ENCODE measurements at places on chromosomes 12 and 14.

DNA sequence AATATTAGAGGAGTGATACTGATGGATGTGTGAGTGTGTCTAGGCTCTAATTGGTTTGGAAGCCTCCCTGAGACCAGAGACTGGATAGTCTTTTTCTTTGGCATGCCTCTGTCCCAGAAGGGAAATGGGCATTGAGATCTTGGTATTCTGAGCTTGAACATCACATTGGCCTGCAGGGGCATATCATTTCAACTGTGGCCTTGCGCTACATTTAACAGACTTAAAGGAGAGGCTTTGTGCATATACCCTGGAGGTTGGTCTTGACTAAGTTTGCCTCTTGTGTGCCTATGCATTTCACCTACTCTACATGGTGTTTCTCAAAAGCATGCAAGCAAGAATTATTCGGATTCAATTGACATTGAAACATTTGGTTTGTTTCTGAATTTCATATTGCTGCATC, 185.4 kb downstream of the TMTC2 start:
- DNase-seq: no peak

GRCh38 chr14:87461704-87462103, 531.3 kb downstream of the GALC start:
- peak; percentile 11 for DNase-seq

DNA sequence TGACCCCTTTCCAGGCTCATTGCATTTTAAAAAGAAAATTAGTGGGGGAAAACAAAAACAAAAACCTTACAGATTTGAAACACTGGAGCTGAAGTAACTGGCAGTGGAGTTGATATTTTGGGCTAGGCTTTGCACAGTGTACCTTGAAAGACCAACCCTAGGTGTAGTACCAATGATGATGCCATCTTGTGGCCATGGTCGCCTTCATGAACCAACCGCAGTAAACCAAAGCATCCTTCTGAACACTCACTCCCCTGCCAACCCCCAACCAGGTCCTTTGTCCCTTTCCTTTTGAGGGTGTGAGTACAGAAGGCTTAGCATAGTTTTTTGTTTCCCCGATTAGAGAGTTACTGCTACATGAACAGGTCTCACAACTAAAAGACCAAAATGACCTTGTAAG, 5.9 kb downstream of the TOMM20L start:
- peak; percentile 8 for DNase-seq

GRCh38 chr14:105026802-105027563, 6.1 kb upstream of the CDCA4 start:
- no peak for DNase-seq

- no peak for DNase-seq
Observed at GRCh38 chr12:111275308-111275707, 93.6 kb downstream of the PHETA1 start.

- no peak for DNase-seq
Observed at GRCh38 chr12:123813349-123813748, 51.2 kb downstream of the DNAH10 start.

- DNase-seq: peak; percentile 59
Observed at GRCh38 chr14:95234426-95234825, 77.1 kb upstream of the DICER1 start.

GRCh38 chr14:83019744-83020414, 1486.2 kb upstream of the SEL1L start:
- no peak for DNase-seq

DNA sequence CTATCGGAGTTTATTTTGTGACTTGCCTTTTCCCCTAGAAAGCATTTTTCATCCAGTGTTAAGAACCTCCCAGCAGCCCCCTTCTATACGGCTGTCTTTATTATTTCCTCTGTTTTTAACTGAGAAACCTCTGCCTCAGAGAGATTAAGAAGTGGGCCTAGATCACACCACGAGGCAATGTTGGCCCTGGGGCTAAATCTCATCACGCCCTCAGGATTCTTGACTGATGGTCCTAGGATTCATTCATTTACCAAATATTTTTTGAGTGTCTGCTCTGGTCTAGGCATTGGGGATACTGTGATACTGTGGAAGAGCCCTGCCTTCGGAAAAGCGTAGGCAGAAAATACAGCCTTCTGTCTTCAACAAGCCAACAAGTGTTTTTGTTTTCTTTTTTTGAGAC, 42.1 kb downstream of the C14orf132 start:
- no peak for DNase-seq

DNA sequence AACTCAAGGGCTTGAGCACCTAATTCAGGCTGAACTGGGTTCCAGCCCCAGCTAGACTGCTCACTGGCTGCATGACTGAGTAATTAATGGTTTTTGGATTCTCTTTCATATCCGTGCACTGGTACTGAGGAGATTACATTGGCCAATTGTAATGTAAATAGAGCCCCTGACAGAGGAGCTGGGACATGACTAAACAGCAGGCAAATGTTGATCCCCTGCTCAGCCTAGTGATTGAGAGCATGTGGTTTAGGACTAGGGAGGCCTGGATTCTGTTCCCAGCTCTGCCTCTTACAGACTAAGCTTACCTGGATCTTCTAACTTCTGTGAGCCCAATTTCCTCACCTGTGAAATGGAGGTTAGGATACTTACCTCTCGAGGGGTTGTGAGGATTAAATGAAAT, 204.3 kb downstream of the ESR2 start:
- peak; percentile 64 for DNase-seq

DNA sequence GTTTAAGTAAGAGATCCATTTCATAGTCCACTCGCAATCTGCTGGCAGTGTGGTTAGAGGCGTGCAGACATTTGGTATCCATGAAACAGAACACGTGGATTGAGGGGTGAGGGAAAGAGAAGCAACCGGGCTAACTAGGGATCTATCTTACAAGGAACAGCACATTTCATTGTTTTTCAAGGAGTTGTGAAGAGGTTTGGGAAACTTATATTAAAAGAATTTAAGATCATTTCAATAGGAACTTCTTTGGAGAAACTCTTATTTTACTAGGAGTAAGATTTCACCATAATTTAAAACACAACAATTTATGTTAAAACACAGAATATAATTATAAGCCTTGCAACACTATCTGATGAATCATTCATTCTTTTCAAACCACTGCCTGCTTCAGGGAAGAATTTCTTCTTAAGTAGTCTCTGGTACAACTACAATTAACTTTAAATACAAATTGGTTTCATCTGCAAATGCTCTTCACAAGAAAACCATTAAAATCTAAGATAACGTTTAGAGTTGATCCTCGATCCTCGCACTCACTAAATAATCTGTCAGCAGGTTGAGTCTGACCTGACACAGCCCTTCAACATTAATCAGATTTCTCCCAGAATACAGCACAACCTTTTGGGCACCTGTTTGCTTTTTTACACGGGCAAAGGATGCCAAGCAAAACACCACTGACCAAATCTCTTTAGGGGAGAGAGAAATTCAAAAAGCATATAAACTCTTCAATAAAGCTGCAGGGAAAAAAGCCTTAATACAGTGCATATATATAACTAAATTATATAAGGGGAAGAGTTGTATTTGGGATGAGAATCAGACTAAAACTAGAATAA, 27.3 kb downstream of the PPTC7 start:
- DNase-seq: no peak

- DNase-seq: no peak
Observed at GRCh38 chr12:122635471-122635870, 67.7 kb downstream of the HCAR2 start.

- DNase-seq: no peak
Observed at GRCh38 chr14:101909371-101910096, 54.8 kb upstream of the DYNC1H1 start.

DNA sequence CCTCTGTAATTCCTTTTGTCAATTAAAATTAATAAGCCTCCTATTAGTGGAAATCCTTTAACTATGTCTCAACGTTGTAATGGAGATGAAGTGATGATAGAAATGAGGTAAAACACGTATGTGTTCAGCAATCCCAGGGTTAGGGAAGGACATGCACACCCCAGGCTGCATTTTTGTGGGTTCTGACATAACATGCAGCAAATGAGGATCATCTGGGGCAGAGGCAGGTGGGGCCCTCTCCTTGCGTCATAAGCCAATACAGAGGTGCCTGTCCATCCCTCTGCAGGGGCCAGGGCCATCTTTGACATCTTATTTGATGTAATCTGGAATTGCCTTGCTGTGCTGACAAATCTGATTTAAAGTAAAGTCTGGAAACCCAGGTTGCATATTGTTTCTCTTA, 73.2 kb downstream of the MYRFL start:
- no peak for DNase-seq

DNA sequence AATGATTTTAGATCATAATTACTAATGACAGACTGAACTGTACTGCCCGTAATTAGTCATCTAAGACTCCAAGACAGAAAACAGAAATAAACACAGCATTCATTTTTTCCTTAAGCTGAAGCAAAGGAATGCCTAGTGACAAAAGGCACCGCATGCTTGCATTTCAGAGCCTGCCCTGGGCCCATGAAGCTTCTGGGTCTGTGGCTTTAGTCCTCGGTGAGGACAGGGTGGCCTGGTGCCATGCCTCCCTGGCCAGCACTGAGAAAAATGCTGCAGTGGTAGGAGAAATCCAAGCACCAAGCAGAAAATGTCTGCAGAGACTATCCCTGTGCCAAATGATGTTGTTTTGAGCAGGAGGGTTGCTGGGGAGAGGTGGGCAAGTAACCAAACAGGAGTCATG, 171.6 kb downstream of the CALM1 start:
- no peak for DNase-seq
